ENCODE measurements at places on chromosomes 3 and 15. TPM values are rescaled to one million over a fixed set of nuclear protein-coding genes. Genes with fewer than 3 reads are reported as not detected.

CSPG5 gene
- total RNA-seq: 1.1 TPM

CPB1 gene
- total RNA-seq: not detected

LRRC2 gene
- total RNA-seq: 1.1 TPM

CCDC33 gene
- total RNA-seq: 0.22 TPM

DNA sequence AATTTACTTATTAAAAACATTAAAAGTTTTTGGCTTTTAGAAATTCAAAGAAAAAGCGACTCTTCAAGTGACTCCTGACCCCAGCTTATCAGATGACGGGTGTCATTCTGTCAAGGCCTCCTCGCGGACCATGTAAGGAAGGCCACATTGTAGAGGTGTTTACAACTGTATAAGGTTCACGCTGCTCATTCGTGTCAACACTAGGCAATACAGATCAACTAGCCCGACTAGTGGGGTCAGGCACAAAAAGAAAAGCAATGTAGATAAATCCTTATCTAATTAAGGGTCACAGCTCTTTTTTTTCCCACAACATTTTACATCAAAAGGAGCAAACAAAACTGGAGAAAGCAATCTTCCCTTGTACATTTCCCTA, 207.5 kb upstream of the NR2F2 start:
- no peak for DNase-seq

DNA sequence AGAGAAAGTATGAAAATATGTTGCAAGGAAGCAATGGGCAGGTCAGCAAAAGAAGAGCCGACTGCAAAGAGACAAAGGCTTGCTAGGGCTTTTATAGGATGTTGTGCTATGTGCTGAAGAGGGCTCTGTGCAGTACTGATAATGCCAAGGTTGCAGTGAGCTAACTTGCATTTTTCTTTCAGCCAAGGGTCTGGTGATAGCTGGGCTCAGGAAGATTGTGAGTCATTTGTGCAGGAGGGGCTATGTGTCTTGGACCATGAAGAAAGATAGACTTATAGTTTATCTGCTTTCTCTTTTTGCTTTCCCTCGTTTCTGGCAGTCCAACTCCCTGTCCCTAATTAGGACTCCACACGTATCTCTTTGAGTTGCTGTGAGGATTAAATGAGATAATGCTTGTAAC, 64.5 kb upstream of the LRIG1 start:
- DNase-seq: peak; percentile 2

GRCh38 chr15:63349156-63349555, 32.5 kb downstream of the CA12 start:
- peak; percentile 44 for DNase-seq

- DNase-seq: peak; percentile 54
Observed at GRCh38 chr3:133130168-133130567, 92.0 kb downstream of the TMEM108 start.

DNA sequence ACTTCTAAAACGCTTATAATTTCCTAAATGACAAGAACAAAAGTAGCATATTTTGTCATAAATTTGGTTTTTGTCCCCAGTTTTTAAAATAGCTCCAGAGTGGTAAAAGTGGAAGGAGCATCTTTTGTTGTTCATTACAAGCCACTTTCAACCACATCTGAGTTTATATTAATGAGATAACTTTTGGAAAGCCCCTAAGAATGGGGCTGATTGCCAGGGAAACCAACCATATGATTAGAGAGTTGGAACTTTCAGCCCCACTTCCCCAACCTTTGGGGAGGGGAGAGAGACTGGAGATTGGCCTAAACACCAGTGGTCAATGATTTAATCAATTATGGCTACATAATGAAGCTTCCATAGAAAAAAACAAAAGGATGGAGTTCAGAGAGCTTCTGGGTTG, 57.4 kb downstream of the CPA3 start:
- DNase-seq: no peak

GRCh38 chr3:189457201-189457607, 174.0 kb upstream of the TP63 start:
- DNase-seq: peak; percentile 93

DNA sequence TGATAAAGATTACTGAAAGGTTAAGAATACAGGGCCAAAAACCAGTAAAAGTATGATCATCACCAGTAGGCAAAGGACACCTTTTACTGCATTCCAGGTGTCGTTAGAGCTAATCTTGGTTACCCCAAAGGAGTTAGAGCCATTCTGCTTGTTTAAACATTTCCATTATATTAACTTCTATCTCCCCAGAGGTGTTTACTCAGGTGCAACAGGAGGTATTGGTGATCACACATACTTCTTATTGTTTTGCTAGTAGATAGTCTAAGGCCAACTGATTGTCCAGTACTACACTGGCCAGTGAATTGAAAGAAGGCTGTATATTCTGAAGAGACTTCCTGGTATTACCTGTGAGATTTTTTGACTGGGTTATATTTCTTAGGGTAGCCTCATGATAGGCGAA, 22.8 kb downstream of the MKRN3 start:
- DNase-seq: no peak

GRCh38 chr3:172152874-172153273, 113.5 kb downstream of the FNDC3B start:
- DNase-seq: peak; percentile 93

DNA sequence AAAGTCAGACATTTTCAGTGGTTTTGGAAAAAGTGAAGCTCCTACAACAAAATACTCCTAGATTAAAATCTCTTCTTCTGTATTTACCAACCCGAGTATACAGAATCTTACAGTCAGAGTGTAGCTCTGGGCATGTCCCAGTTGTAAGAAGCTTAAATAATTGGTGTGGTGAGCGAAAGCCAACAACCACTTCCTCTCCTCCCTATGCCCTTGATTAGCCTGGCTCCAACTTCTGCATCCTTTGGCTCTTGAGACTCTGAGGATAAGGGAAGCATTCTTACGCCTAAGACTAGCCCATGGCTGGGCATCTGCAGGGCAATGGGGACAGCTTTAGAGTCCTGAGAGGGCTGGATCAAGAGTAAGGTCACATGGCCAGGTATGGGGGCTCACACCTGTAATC, 25.5 kb downstream of the RFT1 start:
- peak; percentile 21 for DNase-seq

DNA sequence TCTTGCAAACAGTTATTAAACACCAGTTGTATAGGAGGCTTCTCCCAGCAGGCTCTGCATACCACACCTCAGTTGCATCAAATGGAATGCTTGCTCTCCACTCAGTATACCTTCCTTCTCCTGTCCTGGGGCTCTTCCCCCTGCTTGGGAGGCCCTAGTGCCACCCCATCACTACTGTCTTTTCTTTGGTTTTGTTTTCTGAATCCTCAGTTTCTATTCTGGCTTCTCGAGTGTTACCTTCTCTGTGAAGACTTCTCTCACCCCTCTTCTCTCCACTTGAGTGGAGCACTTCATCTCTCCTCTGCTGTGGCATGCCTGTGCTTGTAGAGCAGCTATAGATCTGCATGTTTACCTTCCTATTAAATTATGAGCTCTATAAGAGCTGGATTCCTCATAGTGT, 75.7 kb upstream of the TPRG1 start:
- no peak for DNase-seq

GRCh38 chr3:64687086-64687780, 567 bp downstream of the ADAMTS9 start:
- no peak for DNase-seq

- DNase-seq: peak; percentile 21
Observed at GRCh38 chr3:184748219-184749135, 36.6 kb upstream of the MAGEF1 start.

- DNase-seq: no peak
Observed at GRCh38 chr3:41629986-41630385, 331.9 kb downstream of the ULK4 start.

All from M059J (cell line).